Activated naive CD4-positive, alpha-beta T cell treated with anti-CD3 and anti-CD28 coated beads, Interleukin-2, amount 10 ng/mL, durations not matched to agents 7 days and 5 days (primary cell): ENCODE measurements at places on chromosomes 11 and 22.

DNA sequence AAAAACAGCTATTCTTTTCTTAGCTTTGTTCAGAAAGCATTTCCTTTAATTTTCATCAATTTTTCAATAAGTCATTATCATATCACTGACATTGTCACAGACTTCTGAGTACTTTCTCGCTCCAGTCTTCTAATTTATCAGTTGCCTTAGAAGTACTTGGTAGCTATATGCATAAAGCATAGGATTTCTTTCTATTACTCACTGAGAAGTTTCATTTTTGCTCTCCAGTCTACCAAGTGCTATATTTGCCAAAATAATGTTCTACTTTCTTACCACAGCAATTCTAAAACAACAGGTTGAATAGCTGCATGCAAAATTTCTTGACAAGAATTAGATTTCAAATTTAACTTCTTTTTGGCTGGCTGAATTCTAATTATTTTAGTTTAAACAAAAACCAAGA, 116.3 kb downstream of the STK33 start:
- no peaks in the 10 kb centered on the region for H3K27me3 ChIP-seq
- H3K36me3 ChIP-seq: no peaks in the 10 kb centered on the region
- H3K27ac ChIP-seq: no peak overlapping the region
- H3K4me1 ChIP-seq: no peaks in the 10 kb centered on the region
- no peak overlapping the region for H3K4me3 ChIP-seq

DNA sequence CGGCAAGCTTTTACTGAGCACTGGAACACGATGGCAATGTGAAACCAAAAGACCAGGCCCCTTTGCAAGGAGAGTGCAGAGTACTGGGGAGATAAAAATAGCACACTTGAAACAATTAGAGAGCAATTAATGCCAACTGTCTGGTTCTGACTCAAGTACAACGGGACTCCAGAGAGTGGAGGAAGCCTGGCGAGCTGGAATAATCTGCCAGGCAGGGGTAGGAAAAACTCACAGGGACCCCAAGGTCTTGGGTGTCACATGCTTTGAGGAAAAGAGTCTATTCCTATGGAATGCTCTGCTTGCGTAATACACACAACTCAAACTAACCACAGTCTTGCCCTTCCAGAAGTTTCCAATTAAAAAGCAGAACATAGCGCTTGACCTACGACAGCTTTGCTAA, 113.0 kb upstream of the CLMP start:
- no peak overlapping the region for H3K4me3 ChIP-seq
- H3K4me1 ChIP-seq: peaks cover 23% of the 10 kb centered on the region
- no peak for DNase-seq
- peaks cover 2% of the 10 kb centered on the region for H3K27me3 ChIP-seq

DNA sequence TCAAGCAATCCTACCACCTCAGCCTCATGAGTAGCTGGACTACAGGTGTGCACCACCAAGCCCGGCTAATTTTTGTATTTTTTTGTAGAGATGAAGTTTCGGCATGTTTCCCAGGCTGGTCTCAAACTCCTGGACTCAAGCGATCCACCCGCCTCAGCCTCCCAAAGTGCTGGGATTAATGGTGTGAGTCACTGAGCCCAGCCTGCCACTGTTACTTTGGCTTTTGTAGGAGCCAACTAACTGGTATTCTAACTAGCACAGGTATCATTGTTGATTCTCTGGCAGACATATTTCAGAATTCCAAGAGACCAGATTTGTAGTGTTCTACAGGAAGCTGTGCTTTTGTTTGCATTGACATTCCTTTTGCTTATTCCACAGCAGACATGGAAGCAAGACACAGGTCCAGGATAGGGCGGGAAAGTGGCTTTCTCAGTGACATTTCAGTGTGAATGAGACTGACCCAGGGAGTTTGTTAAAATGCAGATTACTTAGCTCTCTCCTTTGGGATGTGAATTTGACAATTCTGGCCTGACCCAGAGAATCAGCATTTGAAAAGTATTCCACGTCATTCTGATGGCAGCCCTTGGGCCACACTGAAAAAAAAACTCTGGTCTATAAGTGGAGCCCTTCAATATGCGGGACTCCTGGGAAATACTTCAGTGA, 52.2 kb upstream of the PAX6 start:
- H3K27ac ChIP-seq: no peak overlapping the region
- H3K4me1 ChIP-seq: no peaks in the 10 kb centered on the region
- DNase-seq: no peak

DNA sequence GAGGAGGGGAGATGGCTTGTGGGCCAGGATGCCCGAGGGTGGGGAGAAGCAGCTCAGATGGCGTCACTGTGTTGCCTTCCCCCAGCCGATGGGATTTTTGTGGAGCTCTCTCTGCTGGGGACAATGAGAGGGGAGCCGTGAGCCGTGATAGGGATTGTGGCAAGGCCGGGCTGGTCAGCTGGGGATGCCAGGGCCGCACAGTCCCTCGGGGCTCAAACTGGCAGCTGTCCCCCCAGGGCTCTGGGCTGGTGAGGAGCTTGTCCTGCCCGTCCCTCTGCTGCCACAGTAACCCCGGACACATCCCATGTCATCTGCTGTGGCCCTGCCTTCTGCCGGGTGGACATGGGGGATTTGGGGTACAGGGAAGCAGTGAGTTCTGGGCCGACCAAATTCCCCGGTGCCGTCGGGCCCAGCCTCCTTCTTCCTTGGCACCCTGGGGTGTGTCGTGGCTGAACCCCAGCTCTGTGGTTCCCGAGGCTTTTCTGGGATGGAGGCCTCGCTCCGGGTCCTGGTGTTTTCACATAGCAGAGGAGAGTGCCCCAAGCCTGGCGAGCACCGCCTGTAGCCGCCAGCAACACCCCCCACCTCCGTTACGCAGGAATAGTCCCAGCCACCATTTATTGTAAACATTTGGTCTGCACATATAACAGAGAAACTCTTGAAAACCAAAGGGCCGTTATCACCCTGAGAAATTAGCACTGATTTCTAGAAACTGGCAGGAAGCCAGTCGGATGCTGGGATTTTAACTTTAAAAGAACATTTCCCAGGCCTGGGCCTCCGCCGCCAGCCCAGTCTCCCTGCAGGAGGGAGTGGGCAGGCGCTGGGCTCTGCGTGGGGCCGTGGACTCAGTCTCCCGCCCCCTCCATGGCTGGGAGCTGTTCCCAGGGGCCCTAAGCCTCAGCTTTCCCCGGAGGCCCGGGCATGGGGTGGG, 9.9 kb downstream of the BRSK2 start:
- H3K4me1 ChIP-seq: no peaks in the 10 kb centered on the region
- H3K36me3 ChIP-seq: no peaks in the 10 kb centered on the region
- no peak overlapping the region for H3K4me3 ChIP-seq
- peaks cover 5% of the 10 kb centered on the region for H3K27me3 ChIP-seq
- DNase-seq: no peak
- no peak overlapping the region for H3K27ac ChIP-seq

DNA sequence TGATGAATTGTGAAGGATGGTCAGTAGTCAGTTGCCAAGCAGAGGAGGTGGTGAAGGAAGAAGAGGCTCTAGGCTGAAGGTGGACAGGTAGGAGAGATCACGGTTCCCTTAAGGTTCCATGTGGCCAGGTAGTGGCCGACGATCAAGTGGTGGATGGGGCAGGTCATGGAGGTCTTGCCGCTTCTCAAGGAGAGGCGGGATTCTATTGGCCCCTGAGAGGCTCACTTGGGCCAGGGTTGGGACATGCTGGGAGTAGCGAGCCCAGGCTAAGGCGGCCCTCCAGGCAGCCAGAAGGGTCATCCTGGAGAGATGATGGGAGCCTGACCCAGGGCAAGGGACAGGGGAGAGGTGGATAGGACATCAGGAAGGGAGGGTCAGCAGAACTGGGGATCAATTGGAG, 20.9 kb upstream of the TMPRSS4 start:
- H3K27me3 ChIP-seq: peaks cover 48% of the 10 kb centered on the region
- H3K36me3 ChIP-seq: no peaks in the 10 kb centered on the region
- no peak overlapping the region for H3K27ac ChIP-seq
- peaks cover 27% of the 10 kb centered on the region for H3K4me1 ChIP-seq
- H3K4me3 ChIP-seq: no peak overlapping the region
